ENCODE measurements at places on chromosomes 6 and 20.

- DNase-seq = no peak
Observed at GRCh38 chr6:85775883-85776282, 133.2 kb upstream of the SYNCRIP start.

- DNase-seq = peak; percentile 9
Observed at GRCh38 chr6:134288538-134289203, 29.2 kb downstream of the SGK1 start.

DNA sequence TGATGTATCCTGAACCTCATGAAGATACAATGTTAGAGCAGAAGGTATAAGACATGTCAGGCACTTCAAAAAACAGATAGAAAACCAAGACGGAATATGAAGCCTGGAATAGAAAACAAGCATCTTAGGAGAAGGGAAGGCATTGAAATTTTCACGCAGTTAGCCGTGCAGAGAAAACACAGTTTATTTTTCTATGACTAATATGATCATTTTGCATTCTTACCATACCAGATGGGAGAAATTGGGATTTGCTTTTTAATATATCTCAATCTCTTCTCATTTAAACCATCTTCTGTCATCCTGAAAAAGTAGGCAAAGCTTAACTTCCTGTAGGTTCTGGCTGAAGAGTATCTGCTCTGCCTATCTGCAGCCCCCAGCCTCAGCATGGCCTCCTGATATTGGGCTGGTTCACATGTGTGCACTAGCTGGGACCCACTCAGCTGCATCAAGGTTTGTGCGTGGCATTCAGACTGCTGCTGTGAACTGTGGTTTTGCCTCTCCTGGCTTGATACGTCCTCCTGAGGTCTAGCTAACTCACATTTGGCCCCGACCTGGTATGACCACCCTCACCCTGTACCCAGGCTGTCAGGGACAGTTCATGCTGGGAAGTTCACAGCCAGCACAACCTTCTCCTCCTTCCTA, 392.5 kb upstream of the SASH1 start:
- DNase-seq = no peak

DNA sequence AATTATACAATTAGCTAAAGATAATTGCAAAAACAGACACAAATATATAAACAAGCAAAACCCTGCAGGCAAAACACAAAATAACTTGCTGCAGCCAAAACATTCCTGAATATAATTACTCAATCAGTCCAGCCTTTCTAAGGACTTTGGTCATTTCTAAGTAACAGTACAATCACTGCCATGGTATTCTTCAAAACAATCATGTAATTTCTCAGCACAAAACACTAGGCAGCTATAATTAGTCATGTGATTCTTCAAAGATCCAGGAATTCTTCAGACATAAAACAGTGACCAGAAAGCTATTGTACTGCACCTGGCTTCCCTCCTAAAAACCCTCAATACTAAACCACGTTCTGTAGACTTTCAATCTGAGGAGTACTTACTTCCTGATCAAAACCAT, 881.1 kb downstream of the EPHA7 start:
- DNase-seq = no peak

GRCh38 chr20:37526238-37526838, 1.3 kb downstream of the BLCAP start:
- DNase-seq = no peak

DNA sequence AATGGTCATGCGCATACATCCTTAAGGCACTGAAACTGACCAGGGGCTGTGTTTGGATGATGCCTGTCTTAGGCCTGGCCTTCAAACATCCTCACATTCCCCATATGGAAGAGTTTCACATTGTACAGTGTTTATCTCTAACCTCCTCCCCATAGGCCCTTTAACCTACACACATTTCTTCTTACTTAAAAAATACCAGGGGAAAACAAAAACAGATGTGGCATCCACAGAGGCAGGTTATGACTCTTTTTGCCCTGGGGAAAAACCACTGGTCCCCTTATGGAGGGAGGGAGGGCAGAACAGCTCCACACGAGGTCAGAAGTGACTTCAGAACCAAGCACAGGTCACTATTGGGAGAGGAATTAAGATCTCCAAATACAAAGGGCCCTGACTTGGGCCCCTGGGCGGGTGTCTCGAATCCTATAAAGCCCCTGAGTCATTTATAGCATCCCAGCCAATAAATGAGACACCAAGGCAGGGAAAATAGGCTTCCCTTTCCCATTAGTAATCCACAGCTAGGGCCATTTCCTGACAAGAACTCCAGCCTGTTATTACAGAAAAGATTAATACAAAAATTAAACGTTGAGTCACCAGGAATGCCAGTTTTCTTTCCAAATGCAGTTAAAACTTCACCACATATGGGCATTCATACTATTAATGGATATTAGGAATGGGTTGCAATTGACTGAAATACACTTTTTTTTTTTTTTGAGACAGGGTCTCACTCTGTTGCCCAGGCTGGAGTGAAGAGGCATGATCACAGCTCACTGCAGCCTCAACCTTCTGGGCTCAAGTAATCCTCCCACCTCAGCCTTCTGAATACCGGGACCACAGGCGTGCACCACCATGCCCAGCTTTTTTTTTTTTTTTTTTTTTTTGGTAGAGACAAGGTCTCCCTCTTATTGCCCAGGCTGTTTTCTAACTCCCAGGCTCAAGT, 107.2 kb downstream of the ATP9A start:
- DNase-seq = no peak

- DNase-seq = no peak
Observed at GRCh38 chr6:152170313-152170701, 362.8 kb downstream of the ESR1 start.

GRCh38 chr6:69732045-69732444, 64.8 kb downstream of the LMBRD1 start:
- DNase-seq = no peak

DNA sequence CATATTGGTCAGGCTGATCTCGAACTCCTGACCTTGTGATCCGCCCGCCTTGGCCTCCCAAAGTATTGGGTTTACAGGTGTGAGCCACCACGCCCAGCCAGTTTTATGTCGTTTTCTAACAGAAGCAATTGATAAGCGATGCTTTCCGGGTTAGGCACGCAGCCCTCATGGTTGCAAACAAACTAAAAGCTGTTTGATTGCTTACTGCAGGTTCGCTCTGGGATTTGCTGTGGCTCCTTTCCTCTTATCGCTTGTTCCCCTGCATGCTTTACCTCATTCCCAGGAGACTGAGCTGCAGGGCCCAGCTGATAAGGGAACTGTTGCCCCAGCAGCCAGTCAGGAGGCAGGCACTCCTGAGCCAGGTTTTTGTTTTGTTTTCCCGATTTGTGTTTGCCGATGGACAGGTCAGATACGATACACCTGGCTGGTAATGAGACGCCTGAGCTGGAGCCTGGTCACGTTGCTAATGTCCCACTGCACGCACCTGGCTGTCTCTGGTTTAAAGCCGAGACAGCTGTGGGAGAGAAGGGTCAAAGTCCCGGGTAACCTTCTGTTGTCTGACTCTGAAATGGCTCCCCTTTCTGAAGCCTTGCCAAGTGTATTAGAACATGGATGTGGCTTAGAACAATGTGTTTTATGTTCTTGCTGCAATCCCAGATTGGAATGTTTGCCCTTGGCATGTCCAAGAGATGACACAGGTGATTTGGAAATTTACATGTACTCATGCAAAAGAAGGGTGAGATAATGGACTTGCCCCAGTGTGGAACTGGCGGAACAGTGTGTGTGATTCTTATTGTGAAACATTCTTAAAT, 19.9 kb downstream of the DSP start:
- DNase-seq = no peak

DNA sequence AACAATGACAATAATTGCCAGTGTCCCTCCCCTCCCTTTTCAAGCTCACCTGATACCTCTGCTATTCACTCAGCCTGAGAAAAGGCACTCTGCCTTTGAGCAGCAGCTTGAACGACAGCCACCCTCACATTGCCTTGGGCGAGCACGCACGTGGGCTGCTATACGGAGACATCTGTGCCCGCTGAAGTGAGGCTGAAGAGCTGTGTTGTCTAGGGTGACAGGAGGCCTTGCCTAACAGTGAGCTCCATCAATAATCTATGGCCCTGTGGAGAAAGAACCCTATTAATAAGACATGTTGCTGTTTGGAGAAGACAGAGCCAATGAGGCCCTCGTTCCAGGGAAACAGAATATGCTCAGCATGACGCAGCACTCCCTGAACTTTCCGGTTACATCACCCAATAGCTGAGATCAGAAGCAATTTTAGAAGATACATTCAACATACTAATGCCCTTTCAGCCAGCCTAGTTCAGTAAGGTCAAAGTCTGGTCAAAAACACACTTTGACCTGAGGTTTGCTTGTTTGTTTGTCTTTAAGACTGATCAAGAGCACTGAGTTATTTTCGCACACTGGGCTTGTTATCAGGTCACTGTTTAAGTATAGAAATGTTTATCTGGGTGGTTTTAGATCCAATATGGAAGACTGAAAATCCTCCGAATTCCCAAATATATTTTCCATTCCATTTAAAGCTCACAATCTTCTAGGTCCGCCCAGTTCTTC, 30.6 kb downstream of the RBM24 start:
- DNase-seq = no peak

- no peak for DNase-seq
Observed at GRCh38 chr20:58571693-58572427, 56.7 kb upstream of the APCDD1L start.

DNA sequence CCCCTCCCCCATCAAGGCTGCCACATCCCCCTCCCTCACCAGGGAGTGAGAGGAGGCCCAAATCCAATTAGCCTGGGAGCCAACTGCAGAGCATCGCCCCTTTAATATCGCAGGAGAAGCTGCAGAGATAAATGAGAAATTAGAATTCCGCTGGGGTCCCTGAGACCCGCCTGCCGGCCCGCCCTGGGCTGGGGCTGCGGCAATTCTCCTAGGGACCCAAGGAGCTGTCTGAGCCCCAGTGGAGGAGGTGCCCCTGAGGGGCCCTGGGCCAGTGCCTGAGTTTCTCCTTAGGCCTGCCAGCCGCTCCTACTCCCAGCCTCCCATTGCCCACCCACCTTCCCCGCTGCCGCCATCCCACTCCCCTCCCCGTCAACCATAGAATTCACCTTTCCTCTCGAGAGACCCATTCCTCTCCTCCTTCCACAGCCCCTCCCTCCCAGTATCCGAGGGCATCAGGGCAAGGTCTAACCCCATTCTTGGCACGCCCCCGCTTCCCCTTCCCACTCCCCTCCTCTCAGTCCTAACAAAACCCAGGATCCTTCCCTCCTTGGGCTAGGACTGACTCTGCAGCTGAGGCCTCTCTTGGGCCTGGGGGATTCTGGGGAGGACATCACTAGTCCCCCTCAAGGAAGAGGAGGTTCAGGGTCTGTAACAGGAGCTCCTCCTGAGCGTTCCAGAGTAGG, 20.0 kb upstream of the CDH22 start:
- DNase-seq = no peak

GRCh38 chr20:40159276-40159675, 529.8 kb downstream of the MAFB start:
- no peak for DNase-seq

DNA sequence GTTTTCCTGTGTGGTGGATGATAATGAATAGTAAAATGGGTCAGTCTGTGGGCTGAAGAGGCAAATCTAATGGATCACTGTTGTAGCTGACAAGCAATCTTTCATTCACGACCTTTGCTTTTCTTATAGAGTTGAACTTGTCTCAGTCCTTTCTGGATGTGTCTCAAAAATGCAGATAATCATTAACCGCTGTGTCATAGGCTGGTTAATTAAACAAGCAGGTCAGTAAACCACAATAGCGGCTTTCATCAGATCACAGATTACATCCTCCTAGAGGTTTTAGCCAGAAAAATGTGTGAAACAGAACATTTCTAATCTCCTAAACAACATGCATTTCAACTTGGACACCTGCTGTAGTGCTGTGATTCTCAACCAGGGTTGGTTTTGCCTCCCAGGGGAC, 2.5 kb upstream of the METTL24 start:
- no peak for DNase-seq

GRCh38 chr6:23454080-23454976, 671.7 kb upstream of the NRSN1 start:
- no peak for DNase-seq

DNA sequence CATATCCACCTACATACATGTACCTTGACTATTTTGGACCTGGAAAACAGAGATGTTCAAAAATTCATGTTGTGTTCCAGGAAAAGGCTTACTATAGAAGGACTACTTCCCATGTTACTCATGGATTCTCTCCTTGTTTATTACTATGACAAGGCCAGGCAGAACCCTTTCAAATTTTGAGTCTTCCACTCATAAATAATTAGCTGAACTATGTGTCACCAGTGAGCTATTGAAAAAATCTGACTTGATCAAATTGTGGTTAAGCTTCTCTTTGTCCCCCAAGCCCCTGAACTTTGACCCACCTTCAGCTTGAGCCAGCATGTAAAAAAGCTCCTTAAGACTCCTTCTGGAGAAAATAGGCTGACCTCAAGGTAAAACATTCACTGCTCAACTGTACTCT, 1142.8 kb upstream of the EYS start:
- no peak for DNase-seq

DNA sequence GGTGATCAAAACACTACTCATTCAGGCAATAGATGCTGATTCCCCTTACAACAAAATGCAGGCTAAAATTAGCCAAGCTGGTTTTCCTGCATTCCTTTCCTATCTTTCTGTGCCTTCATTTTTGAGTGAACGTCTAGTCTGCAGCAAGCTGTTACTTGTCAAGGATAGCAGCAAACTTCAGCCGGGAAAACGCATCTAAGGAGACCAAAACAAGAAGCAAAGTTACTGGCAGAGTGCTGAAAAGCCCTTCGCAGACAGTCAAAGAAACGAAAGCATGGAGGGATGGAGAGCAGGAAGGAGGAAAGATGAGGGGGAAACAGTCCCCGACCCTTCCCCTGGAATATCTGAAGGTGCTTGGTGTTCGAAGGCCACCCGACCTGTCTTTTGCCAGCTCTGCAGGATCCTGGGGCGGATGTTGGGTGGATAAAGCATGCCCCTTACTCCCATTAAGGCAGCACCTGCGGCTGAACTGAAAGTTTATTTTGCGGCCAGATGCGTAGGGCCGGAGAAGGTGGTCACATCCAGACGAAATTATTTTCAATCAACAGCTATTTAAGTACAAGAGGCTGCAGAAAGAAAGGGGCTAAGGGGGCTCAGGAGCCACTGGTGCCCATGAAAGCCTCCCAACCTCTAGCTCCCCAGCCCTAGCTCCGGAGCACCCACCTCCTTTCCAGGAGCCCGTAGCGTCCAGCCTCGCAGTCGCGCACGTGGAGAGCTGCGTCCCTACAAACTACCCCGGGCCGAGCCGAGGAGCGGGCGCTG, 538 bp downstream of the FERMT1 start:
- DNase-seq = no peak

- no peak for DNase-seq
Observed at GRCh38 chr6:76835293-76835692, 628.0 kb downstream of the HTR1B start.

DNA sequence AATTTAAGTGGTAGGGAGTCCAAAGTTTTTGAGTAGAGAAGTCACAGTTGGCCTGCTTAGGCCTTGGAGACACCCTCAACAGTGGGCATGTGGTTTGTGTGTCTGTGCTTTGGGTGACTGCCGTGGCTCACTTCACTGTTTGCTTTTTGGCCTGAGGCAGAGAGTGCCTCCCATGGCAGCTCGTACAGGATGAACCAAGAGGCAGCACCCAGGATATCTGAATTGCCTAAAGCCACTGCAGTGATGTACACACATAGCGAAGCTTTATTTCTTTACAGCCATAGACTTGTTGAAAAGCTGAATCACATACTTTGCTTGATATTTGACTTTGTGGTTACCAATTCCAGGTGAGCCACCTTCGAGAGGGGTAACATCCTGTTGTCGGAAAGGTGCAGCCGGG, 21.6 kb downstream of the RREB1 start:
- no peak for DNase-seq

Data from stimulated activated CD4-positive, alpha-beta T cell treated with anti-CD3 and anti-CD28 coated beads, Interleukin-4, amount 100 ng/mL, for 24 hours (primary cell).